ELR (cell line): ENCODE measurements at places on chromosomes 4 and X.

DNA sequence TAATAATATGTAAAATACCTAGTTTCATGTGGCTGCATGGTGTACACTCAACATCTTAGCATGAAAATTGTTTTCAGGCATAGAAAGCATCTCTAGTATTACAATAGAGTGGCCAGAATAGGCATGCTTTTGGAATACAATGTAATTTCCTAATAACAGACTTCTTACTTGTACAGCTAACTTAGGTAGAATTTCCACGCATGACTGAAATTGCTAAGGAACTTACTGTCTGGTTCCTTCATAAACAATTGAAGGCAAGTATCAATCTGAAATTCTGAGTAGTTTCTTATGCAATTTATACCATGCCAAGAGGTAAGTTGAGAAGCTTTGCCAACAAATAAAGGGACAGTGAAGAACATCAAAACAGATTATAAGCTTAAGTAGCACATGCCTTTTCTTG is 26.7 kb downstream of the SULT1E1 start:
- DNase-seq: no peak

- DNase-seq: no peak
Observed at GRCh38 chrX:154731881-154732280, 19.0 kb downstream of the GAB3 start.

GRCh38 chrX:152810403-152810802 is 20.2 kb downstream of the CETN2 start:
- peak; percentile 33 for DNase-seq

- DNase-seq: no peak
Observed at GRCh38 chr4:169506903-169507302, 105.5 kb downstream of the NEK1 start.
